ENCODE measurements at places on chromosomes 5 and 9.

DNA sequence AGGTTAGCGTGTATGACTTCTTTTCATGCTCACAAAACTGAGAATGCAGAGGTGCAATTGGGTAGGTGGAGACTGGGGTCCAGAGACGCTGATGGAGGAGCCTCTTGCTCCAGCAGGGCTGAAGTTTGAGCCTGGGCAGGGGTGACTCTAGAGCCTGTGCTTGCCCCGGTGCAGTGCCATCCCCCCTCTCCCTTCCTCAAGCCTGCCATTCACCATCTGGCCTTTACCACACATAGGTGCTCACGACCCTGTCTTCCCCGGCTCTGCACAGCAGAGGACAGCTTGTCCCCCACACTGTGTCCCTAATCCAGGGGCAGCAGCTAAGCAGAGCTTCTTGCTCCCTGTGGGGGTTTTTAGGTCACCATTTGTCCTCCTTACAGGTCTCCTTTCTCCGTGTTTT, 86.5 kb downstream of the DAP start:
- no peak for DNase-seq

GRCh38 chr9:123657941-123658340, 272.0 kb downstream of the DENND1A start:
- DNase-seq = no peak

GRCh38 chr5:64532657-64533056, 26.8 kb downstream of the RGS7BP start:
- DNase-seq = no peak

DNA sequence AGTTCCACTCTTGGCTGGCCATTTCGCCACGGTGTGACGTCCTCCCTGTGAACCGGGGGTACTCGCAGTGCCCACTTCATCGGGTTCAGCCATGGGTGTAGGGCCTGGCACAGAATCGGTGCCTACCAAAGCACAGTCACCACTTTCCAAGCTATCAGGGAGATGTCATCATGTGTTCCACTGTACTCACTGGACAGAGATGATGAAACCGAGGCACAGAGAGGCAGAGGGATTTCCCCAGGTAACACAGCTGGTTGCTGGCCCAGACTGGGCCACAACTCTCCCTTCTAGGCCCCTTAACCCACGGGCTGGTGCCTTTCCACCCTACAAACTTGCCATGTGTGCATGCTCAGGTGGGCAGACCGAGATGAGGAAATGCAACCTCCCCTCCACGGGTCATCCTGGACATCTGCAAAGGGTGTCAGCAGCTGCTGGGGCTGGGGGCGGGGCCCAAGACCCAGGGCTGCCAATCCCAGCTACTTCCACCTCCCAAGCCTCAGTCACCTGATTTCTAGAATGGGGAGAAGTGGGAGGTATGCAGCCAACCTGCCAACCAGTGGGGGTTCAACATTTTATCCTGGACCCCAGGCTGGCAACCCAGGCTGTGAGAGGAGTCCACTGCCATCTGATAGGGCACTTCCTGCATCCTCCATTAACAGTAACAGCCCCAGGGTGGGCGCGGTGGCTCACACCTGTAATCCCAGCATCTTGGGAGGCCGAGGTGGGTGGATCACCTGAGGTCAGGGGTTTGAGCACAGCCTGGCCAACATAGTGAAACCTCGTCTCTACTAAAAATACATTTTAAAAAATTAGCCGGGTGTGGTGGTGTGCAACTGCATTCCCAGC, 893 bp upstream of the SH2D3C start:
- DNase-seq = peak; percentile 74
